ENCODE measurements at places on chromosomes 3 and 15. TPM values are rescaled to one million over a fixed set of nuclear protein-coding genes. Genes with fewer than 3 reads are reported as not detected.

GRCh38 chr15:32704395-32704981, 13.3 kb upstream of the GREM1 start:
- H3K36me3 ChIP-seq = no peaks in the 10 kb centered on the region
- no peak overlapping the region for H3K27ac ChIP-seq
- no peaks in the 10 kb centered on the region for H3K27me3 ChIP-seq

DNA sequence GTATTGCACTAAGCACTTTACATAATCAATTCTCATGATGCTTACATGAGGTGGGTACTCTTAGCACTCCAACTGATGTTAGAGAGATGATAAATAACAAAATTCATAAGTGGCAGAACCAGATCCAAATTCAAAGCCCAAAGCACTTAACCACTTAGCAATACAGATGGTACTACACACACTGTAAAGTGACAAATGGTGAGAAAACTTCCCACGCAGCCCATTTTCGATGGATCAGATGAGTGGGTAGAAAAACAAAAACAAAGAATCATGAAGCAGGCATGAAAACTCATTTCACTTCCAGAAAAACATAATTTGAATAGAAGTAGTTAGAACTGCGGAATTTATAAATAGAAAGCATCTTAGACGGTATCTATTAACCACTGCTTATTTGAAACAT, 66.2 kb downstream of the FRMD4B start:
- H3K4me1 ChIP-seq = peaks cover 44% of the 10 kb centered on the region
- DNase-seq = no peak
- no peaks in the 10 kb centered on the region for H3K36me3 ChIP-seq
- no peak overlapping the region for H3K27ac ChIP-seq
- H3K4me3 ChIP-seq = no peak overlapping the region

DNA sequence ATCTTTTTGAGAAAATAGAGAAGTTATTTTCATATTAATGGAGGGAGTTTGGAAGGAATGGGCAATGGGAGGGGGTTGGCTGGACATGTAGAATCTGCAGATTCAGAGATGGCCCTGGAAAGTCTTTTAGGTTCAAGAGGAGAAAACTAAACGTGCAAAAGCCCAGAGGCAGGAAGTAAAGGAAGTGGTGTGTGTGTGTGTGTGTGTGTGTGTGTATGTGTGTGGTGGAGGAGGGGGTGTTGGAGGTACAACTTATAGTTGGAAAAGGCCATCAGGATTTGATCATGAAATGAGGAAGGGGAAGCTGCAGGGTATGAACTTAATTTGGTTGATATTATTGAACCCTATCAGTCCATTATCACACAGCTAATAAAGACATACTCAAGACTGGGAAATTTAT, 5.6 kb upstream of the LPP start:
- peaks cover 13% of the 10 kb centered on the region for H3K4me1 ChIP-seq
- H3K4me3 ChIP-seq = no peak overlapping the region
- H3K36me3 ChIP-seq = no peaks in the 10 kb centered on the region
- DNase-seq = no peak
- no peak overlapping the region for H3K27ac ChIP-seq

GRCh38 chr3:140170612-140171011, 235.6 kb downstream of the CLSTN2 start:
- no peak for DNase-seq
- H3K27me3 ChIP-seq = no peaks in the 10 kb centered on the region
- H3K27ac ChIP-seq = no peak overlapping the region
- H3K4me3 ChIP-seq = no peak overlapping the region
- H3K4me1 ChIP-seq = no peaks in the 10 kb centered on the region

Gene DLL4
- total RNA-seq = 21.3 TPM

- no peaks in the 10 kb centered on the region for H3K36me3 ChIP-seq
- no peak overlapping the region for H3K27ac ChIP-seq
- no peaks in the 10 kb centered on the region for H3K4me1 ChIP-seq
- no peak overlapping the region for H3K4me3 ChIP-seq
- H3K27me3 ChIP-seq = no peaks in the 10 kb centered on the region
These were observed 943.2 kb downstream of the MCTP2 start for GRCh38 chr15:95174301-95175259.

DNA sequence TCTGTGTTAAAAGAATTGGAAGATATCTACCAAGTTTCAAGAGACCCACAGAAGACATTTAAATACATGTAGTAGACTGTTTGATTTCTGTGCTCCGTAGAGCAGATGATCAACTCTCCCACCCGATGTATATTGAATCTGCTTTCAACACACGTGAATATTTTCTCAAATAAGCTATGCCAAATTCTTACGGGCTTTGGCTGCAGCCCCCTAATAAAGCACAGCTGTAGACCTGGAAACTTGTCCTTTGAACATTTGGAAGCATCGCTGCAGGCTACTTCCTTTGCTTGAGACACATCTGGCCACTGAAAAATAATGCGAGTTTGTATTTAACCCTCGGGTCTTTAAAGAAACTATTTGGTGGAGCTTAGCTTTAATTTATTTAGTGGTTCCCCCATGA, 98.3 kb upstream of the SELENOK start:
- H3K27me3 ChIP-seq = no peaks in the 10 kb centered on the region
- no peak overlapping the region for H3K4me3 ChIP-seq
- no peaks in the 10 kb centered on the region for H3K4me1 ChIP-seq
- no peak overlapping the region for H3K27ac ChIP-seq
- no peak for DNase-seq

GRCh38 chr3:45277636-45278035, 51.5 kb upstream of the TMEM158 start:
- no peak for DNase-seq
- H3K27ac ChIP-seq = no peak overlapping the region
- no peaks in the 10 kb centered on the region for H3K36me3 ChIP-seq
- H3K4me1 ChIP-seq = no peaks in the 10 kb centered on the region
- H3K4me3 ChIP-seq = no peak overlapping the region
- no peaks in the 10 kb centered on the region for H3K27me3 ChIP-seq

GRCh38 chr3:40766396-40766795, 241.6 kb downstream of the ZNF621 start:
- peaks cover 11% of the 10 kb centered on the region for H3K4me1 ChIP-seq
- DNase-seq = no peak
- H3K27ac ChIP-seq = no peak overlapping the region
- H3K4me3 ChIP-seq = no peak overlapping the region

DNA sequence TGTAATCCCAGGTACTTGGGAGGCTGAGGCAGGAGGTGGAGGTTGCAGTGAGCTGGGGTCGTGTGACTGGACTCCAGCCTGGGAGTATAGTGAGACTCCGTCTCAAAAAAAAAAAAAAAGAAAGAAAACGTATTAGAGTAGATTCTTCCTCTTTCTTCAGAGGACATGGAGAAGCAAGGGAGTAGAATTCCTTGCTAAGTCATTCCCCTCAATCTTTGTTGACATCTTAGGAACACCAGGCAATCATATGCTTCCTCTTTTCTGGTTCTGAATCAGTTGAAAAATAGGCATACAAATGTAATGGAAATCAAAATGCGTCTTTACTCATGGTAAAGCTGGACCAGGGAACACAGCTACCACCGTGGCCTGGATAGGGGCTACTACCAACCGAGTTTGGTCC, 38.3 kb upstream of the ATOSA start:
- H3K27ac ChIP-seq = no peak overlapping the region
- H3K4me3 ChIP-seq = no peak overlapping the region
- no peaks in the 10 kb centered on the region for H3K27me3 ChIP-seq

- no peaks in the 10 kb centered on the region for H3K27me3 ChIP-seq
- no peak overlapping the region for H3K27ac ChIP-seq
- no peaks in the 10 kb centered on the region for H3K4me1 ChIP-seq
- no peaks in the 10 kb centered on the region for H3K36me3 ChIP-seq
- DNase-seq = no peak
- H3K4me3 ChIP-seq = no peak overlapping the region
These were observed 103.6 kb downstream of the OTOL1 start for GRCh38 chr3:161600173-161600572.

DNA sequence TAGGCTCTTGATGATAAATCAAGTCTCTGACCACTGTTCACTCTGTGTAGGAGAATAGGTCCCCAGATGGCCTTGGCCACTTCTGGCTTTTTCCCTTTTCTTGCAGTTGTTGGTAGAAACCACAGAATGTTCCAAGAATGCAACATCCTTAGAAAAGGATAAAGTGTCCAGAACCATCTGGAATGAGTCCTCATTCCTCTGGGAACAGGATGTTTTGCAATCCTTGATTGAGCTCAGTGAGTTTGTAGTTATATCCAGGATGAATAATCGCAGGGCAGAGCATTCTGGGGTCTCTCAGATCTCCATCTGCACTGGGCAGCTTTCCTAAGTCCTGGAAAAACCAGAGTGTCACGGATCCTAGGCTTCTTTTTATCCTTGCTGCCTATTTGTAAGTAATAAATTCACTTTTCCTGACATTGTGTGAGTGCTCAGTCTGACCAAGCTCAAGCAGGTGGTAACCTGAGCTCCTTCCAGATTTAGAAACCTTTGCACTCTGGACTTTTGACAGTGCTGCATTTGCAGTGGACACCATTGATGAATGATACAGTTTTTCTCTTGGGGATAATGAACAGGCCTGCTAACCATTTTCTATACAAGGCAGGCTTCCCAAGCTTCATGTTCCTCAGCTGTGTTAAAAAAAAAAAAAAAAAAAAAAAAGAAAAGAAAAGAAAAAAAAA, 1028.6 kb downstream of the OTOL1 start:
- DNase-seq = no peak
- no peaks in the 10 kb centered on the region for H3K4me1 ChIP-seq
- H3K4me3 ChIP-seq = no peak overlapping the region
- H3K27me3 ChIP-seq = no peaks in the 10 kb centered on the region

DNA sequence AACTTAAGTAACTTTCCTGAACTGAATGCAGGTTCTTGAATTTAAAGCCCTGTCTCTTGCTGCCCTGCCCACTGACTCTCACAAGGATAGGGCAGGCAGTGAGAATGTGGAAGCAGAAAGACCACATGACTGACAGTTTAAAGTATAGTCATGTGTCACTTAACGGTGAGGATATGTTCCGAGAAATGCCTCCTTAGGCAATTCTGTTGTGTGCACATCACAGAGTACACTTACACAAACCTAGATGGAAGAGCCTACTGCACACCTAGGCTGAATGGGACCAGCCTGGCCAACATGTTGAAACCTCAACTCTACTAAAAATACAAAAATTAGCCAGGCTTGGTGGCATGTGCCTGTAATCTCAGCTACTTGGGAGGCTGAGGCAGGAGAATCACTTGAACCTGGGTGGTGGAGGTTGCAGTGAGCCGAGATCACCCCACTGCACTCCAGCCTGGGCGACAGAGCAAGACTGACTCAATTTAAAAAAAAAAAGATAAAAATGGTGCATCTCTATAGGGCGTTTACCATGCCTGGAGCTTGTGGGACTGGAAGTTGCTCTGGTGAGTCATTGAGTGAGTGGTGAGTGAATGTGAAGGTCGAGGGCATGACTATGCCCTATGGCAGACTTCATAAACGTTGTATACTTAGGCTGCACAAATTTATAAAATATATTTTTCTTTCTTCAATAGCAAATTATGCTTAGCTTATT, 18.9 kb upstream of the COPG1 start:
- H3K27ac ChIP-seq = peak overlapping the region; percentile 82
- no peaks in the 10 kb centered on the region for H3K27me3 ChIP-seq
- peaks cover 43% of the 10 kb centered on the region for H3K4me1 ChIP-seq

DNA sequence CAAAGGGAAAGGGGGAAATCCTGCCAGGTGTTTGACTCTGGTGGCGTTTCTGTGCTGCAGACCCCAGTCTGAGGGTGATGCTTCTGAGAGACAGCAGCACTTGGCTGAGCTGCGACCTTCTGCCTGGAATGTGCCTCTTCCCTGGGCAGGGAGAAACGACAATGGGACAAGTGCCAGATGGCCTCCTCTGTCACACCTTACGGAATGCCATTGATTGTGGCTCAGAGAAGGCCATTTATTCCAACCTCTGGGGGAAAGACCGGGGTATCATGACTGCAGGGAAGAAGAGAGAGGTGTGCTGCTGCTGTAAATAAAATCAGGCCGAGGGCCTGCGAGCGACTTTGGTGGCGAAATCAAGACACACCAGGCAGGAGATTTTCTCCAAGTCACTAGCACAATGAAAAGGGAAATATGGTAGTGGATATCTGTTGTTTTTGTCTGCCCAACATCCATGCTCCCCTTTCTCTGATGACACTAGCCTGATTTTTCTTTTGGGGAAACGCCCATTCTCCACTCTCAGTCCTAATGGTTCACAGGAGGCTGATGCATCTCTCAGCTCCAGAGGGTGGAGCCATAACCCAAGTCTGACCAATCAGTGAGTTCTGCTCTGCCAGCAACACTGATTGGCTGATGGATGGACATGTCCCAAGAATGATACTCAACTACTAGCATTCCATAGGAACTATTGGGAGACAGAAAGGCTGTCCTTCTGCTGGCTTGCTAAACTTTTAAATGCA, 336.1 kb downstream of the FOXP1 start:
- H3K4me1 ChIP-seq = peaks cover 51% of the 10 kb centered on the region
- H3K4me3 ChIP-seq = no peak overlapping the region
- no peak for DNase-seq
- H3K36me3 ChIP-seq = no peaks in the 10 kb centered on the region
